ENCODE measurements at places on chromosomes 11 and 22.

GRCh38 chr22:27492566-27493201 lies 308.9 kb downstream of the MN1 start:
- no peak for DNase-seq

DNA sequence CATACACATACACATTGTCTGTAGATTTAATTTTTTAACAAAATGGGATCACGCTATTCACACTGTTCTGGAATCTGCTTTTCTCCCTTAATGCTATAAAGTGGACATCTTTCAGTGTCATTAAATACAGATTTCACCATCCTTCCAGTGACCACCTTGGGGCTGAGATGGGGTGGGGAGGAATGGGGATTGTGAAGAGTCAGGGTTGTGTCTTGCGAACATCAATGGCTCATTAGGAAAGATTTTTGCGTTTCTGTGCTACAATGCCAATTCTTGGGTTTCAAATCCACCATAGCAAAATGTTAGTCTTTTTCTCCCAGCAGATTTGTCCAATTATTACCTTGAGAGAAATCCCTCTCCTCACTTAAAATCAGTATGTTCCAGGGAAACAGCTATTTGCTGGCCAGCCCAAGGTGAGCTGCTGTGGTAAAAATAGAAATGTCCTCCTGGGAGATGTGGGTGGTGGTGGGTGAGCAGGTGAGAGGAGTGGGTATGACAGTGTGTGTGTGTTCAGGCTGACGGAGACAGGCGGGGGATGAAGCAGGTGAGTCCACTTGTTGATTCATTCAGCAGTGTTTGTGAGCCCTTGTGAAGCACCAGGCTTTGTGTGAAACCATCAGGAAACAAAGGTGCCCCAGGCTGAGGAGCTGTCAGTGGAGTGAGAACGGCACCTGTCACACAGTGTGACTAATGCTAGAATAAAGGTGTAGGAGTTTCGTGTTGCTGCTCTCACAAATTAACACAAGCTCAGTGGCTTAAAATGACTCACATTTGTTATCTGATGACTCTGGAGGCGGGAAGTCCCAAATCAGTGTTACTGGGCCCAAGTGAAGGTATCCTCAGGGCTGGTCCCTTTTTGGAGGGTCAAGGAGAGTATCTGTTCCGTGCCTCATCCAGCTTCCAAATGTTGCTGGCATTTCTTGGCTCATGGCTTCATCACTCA lies 1.7 kb upstream of the CBX6 start:
- DNase-seq = no peak

DNA sequence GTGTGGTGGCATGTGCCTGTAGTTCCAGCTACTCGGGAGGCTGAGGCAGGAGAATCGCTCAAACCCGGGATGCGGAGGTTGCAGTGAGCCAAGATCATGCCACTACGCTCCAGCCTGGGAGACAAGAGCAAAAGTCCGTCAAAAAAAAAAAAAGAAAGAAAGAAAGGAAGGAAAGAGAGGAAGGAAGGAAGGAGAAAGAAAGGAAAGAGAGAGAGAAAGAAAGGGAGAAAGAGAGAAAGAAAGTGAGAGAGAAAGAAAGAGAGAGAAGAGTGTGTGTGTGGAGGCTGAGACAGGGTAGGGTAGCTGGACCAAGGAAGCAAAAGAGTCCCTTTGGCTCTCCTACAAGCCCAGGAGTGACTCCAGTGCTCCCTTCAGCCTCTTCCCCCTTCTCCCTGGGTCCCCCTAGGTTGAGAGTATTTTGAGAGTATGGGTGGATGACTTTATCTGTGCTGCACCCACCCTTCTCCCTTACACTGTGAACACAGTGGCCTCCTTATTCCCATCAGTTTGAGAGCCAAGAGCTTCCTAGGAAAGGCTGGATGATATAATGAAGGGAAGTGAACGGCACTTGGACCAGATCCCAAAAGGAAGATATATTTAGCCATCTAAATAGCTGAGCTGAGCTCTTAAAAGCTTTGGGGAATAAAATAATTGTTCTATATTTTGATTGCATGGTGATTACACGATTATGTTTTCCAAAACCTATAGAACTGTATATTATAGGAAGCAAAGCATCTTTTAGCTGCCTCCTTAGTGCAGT lies 9.5 kb upstream of the DENND5A start:
- DNase-seq = no peak

- peak; percentile 11 for DNase-seq
These were observed 32.8 kb downstream of the PITPNB start for GRCh38 chr22:27885977-27886842.

- no peak for DNase-seq
These were observed 48.1 kb upstream of the EIF3D start for GRCh38 chr22:36577019-36577418.

DNA sequence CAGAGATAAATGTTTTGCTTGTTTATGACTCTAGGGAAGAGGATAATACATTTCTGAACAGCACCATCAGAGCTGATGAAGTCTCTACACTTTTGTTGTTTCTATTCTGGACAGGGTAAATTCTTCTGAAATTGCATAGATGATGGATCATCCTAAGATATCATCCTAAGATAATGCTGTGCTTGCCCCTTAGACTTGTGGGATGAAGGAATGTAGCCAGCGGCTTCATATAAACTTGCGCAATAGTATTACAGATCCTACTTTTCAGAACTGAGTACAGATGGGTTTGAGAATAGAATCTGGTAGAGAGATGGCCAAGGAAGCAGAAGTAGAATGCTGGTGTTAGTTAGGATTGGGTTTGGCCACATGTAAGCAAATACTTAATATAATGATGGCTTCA lies 61.0 kb downstream of the NCAM1 start:
- DNase-seq = no peak

Measured in NCI-H2227 treated with DMSO at 0.1 percent for 48 hours (cell line).